Pancreas (tissue), 10 donors: ENCODE measurements at places on chromosomes 2 and 18. TPM values are rescaled to one million over a fixed set of nuclear protein-coding genes. Genes with fewer than 3 reads are reported as not detected.

SPATA3 gene
- total RNA-seq: not detected

- H3K4me3 ChIP-seq: no peak overlapping the region
- DNase-seq: no peak
- H3K36me3 ChIP-seq: no peaks in the 10 kb centered on the region
- no peak overlapping the region for H3K27ac ChIP-seq
These were observed 120.3 kb downstream of the LCLAT1 start for GRCh38 chr2:30567317-30567716.

C2orf15 gene
- 2.8 TPM for total RNA-seq

DNA sequence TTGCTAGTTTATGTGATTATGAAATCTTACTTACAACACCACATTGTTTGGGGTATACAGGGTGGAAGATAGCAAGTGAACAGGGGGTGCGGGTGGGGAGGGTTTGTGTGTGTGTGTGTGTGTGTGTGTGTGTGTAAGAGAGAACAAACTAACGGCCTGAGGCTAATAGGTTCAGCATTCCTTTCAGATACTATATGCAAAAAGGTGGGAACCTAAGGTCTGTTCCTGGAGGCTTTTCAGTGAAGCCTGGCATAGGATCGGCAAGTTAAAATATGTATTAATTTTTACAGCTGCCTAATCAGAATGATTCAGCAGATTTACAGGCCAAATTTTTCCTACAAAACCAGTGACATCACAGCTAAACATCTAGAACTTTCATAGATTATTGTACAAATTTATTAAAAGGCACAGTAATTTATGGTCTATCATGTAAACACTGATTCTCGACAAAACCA, 7.6 kb upstream of the SPDYA start:
- H3K4me1 ChIP-seq: no peaks in the 10 kb centered on the region
- H3K4me3 ChIP-seq: no peak overlapping the region
- DNase-seq: no peak
- H3K36me3 ChIP-seq: peaks cover 20% of the 10 kb centered on the region
- H3K27me3 ChIP-seq: no peaks in the 10 kb centered on the region

DNA sequence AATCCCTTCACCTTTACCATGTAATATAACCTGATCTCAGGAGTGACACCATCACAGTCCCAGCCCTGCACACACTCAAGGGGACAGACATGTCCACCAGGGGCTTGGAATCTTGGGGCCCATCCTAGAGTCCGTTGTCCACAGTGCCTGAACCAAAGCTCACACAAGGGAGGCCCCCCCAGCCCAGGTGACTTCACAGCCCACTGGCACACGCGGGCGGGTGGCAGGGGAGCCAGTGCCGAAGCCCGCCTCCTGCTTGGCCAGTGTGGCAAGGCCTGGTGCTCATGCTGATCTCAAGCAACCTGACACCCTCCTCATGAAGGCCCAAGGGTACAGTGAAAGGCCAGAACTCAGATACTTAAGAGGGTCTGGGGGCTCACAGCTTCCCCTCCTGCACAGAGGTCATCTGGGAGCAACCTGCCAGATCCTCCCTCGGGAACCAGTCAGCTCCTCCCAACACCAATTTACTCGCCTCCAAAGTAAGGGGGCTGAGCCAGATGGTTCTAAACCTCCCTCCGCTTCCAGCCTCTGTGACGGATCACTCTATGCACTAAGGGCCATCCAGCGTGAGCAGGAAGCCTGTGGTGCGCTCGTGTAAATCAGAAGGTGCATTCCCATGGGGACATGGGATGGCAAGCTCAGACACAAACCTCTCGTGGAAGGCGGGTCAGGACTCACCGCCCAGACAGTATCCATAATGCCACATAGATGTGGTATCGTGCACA, 3.2 kb upstream of the RAB17 start:
- no peak overlapping the region for H3K27ac ChIP-seq
- H3K36me3 ChIP-seq: no peaks in the 10 kb centered on the region
- no peak overlapping the region for H3K4me3 ChIP-seq
- no peak for DNase-seq

DNA sequence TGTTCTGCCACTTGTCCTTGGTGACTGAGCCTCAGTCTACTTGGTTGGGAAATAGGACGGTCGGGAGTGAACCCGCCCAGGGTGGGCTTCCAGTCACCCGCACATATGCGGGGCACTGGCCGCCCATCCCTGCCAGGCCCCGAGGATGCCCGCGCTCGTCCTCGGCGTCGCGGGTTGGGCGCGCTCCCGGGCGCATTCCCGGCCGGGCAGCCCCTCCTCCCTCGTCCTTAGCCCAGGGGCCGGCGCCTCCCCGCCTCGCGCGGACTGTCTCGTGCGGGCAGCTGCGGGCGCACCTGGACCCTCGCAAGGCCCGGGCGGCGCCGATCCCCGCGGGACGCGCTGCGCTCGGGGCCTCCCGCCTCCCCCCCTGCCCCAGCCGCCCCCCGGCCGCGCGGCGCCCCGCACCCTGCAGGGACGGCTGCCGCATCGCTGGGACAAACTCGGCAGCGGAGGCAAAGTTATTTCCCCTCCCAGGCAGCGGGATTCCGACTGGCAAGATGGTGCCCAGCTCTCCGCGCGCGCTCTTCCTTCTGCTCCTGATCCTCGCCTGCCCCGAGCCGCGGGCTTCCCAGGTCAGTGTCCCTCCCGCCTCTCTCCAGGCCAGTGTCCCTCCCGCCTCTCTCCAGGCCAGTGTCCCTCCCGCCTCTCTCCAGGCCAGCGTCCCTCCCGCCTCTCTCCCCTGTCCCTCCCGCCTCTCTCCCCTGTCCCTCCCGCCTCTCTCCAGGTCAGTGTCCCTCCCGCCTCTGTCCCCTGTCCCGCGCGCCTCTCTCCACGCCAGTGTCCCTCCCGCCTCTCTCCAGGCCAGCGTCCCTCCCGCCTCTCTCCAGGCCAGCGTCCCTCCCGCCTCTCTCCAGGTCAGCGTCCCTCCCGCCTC, at the start of gene FBLN7:
Gene FBLN7 (plus strand): TSS at position 227 of the 874 bp plus-strand sequence. CDS start 271 bp downstream, at position 498.
- H3K27ac ChIP-seq: no peak within 1 kb of the TSS
- H3K27me3 ChIP-seq: no peaks in the 10 kb centered on the region
- H3K4me1 ChIP-seq: no peaks in the 10 kb centered on the region
- peak; percentile 69 for DNase-seq
- no peaks in the 10 kb centered on the region for H3K36me3 ChIP-seq
- peak within 1 kb of the TSS; percentile 50 for H3K4me3 ChIP-seq

DNA sequence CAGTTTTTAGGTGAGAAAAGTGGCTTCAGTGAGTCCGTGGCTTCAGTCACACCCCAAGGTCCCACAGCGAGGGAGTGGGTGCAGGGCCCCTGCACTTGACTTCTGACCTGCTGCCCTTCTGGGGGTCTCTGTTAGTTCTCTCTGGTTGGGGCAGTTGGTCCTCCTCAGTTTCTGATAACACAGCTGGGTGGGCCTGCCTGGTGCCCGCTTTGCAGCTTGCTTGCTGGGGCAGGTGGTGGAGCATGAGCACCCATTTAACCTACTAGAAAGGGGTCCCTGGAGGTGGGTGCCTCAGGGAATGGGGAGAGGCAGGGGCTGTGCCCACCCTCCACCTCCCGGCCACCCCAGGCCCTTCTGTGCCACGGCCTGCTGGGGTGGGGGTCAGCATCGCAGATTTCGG, 83.2 kb downstream of the ASB1 start:
- H3K36me3 ChIP-seq: no peaks in the 10 kb centered on the region
- H3K4me1 ChIP-seq: no peaks in the 10 kb centered on the region
- no peak overlapping the region for H3K27ac ChIP-seq
- no peaks in the 10 kb centered on the region for H3K27me3 ChIP-seq
- DNase-seq: no peak

DNA sequence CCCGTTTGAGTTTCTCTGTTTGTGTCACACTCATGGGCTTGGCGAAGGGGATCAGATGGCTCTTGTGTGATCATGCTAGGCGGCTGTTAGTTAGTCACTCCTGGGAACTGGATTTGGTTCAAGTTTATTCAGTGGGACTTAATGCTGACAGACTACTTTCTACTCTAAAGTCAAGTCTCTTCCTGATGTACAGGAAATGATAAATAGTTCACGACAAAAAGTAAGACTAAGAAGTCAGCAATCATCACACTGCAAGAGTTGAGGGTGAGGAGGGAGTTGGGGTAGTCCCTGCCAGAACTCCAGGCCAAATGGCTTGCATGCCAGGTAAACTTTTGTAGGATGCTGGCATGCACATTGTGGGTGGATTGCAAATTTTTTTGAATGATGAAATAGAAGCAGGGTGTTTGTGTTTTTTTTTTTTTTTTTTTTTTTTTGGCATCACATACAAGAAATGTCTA, 25.1 kb upstream of the CCL20 start:
- no peak overlapping the region for H3K4me3 ChIP-seq
- H3K27ac ChIP-seq: no peak overlapping the region
- DNase-seq: no peak
- H3K27me3 ChIP-seq: no peaks in the 10 kb centered on the region
- no peaks in the 10 kb centered on the region for H3K36me3 ChIP-seq
- no peaks in the 10 kb centered on the region for H3K4me1 ChIP-seq

DNA sequence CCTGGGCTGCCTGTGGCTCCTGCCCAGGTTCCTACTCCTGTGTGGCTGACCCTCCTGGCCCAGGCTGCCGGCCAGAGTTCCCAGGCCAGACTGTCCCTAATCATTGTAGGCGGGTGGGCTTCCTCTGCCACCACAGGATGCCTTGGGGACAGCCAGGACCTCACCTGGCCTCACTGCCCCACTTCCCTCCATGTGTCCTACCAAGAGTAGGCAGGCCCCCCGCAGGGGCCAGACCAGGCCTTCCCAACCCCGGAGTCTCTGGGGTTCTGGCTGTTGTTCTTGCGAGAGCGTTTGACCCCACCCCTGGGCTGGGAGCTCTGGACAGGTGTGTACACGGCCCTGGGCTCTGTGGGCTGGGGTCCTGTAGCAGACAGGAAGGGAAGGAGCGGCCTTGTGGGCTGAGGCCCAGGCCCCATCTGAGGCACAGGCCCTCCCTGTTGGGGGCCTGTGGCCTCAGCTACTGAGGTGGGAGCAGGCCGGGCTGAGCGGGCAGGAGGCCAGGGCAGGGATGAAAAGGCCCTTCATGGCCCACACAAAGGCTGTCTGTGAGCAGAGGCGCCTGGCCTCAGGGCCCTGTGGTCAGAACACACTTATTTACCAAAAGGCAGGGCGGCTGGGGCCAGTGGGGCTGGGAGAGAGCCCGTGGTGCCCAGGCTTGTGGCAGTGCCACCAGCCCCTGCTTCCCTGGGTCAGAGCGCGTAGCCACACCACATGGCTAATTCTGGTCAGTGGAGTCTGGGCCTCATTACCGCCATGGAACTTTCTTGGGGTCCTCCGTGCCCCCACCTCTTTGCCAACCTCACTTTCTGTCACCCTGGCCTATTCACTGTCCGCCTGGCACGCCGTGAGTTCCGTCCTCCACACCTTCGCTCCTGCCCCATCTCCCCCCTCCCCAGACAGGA, 2.0 kb downstream of the SNORC start:
- H3K27ac ChIP-seq: no peak overlapping the region
- no peaks in the 10 kb centered on the region for H3K4me1 ChIP-seq
- no peak for DNase-seq
- no peaks in the 10 kb centered on the region for H3K27me3 ChIP-seq

FHL2 gene
- 3.0 TPM for total RNA-seq

HOXD11 gene
- total RNA-seq: not detected

DNA sequence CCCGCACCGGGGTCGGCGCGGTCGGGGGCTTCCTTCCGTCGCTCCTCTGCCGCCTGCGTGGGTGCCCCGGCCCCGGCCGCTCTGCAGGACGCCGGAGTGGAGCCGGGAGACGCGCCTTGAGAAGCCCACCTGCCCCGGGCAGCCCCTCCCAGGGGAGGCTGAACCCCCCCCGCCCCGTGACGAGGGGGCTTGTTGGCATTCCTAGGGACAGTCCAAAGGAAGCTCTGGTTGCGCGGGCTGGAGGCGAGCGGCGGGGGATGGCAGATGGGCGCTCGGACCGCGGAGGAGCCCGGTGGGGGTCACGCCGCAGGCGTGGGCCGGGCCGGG, 133.5 kb upstream of the MGAT5 start:
- H3K4me3 ChIP-seq: peak overlapping the region; percentile 91
- DNase-seq: no peak
- H3K27ac ChIP-seq: peak overlapping the region; percentile 95
- no peaks in the 10 kb centered on the region for H3K36me3 ChIP-seq
- peaks cover 33% of the 10 kb centered on the region for H3K4me1 ChIP-seq

DNA sequence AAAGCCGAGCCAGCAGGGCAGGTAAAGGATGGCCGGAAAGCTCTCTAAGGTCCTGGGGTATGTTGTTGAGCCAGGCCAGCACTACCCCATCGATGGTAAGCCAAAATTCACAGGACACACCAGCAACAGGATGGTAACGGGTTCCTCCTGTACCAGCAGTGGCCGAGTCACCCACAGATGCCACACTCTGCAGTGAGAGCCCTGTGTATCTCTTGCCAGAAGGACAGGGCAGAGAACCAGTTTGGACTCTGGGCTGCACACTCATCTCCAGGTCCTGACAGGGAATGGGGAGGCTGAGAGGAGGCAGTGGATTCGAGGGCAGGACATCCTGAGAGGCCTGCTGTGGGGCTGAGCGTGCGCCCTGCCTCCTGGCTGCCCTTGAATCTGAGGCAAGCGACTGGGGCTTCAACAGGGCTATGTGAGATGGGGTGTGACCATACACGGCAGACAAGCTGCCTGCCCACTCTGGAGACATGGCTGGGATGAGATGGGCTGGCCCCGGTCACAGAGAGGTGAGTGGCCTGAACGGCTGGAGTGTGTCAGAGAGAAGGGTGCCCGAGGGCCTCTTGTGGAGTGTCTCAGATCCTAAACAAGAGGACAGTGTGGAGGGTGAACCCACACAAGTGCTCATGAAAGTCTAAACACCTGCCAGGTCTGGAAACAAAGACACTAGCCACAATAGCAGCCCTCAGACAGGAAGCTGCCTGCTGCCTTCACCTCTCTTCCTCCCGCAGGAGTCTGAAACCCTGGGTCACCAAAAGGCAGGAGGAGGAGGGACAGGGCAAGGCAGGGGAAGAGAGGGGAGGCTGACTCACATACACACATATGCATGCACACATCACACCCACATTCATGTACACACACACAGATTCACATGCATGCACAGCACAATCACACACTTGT, 182.3 kb downstream of the LOXHD1 start:
- no peak overlapping the region for H3K4me3 ChIP-seq
- no peak overlapping the region for H3K27ac ChIP-seq
- H3K27me3 ChIP-seq: no peaks in the 10 kb centered on the region
- no peaks in the 10 kb centered on the region for H3K4me1 ChIP-seq
- H3K36me3 ChIP-seq: no peaks in the 10 kb centered on the region
- DNase-seq: no peak

GRCh38 chr2:27690052-27690451, 26.4 kb downstream of the SLC4A1AP start:
- no peak for DNase-seq
- H3K4me3 ChIP-seq: no peak overlapping the region
- H3K36me3 ChIP-seq: no peaks in the 10 kb centered on the region
- no peaks in the 10 kb centered on the region for H3K27me3 ChIP-seq

- no peak overlapping the region for H3K4me3 ChIP-seq
- no peaks in the 10 kb centered on the region for H3K36me3 ChIP-seq
- no peaks in the 10 kb centered on the region for H3K4me1 ChIP-seq
These were observed 9.5 kb upstream of the ZBTB7C start for GRCh38 chr18:48418539-48419276.

GRCh38 chr18:42184685-42185477, 229.8 kb downstream of the PIK3C3 start:
- DNase-seq: no peak
- H3K36me3 ChIP-seq: no peaks in the 10 kb centered on the region
- no peaks in the 10 kb centered on the region for H3K27me3 ChIP-seq

GPC1 gene
- 16.4 TPM for total RNA-seq

OXER1 gene
- total RNA-seq: 3.4 TPM

USP37 gene
- 4.8 TPM for total RNA-seq

- no peaks in the 10 kb centered on the region for H3K27me3 ChIP-seq
- no peaks in the 10 kb centered on the region for H3K36me3 ChIP-seq
- peak within 1 kb of the TSS; percentile 71 for H3K4me3 ChIP-seq
- H3K4me1 ChIP-seq: no peaks in the 10 kb centered on the region
These were observed at the start of gene NEMP2 for GRCh38 chr2:190534310-190535120. Gene NEMP2 (minus strand): TSS chr2:190534722. CDS start chr2:190534655, 67 bp downstream.

EPAS1 gene
- total RNA-seq: 106 TPM

REG3G gene
- total RNA-seq: 46.6 TPM
